ENCODE measurements at places on chromosomes 7 and 10. TPM values are rescaled to one million over a fixed set of nuclear protein-coding genes. Genes with fewer than 3 reads are reported as not detected.

Gene CALD1
- total RNA-seq = 69.3 TPM

Gene OR2A5
- not detected for total RNA-seq

Gene GARIN1A
- 0.45 TPM for total RNA-seq

Gene MMD2
- not detected for total RNA-seq

Gene CHAT
- total RNA-seq = not detected

Gene GPER1
- total RNA-seq = 0.78 TPM

Gene PNLIP
- not detected for total RNA-seq

Gene OPALIN
- not detected for total RNA-seq

Gene ANKMY2
- total RNA-seq = 14.0 TPM

Gene FEZF1
- total RNA-seq = not detected

Gene UCMA
- not detected for total RNA-seq

Gene ITIH5
- total RNA-seq = 0.16 TPM

Gene FAM25C
- not detected for total RNA-seq
